D721Med (cell line): ENCODE measurements at places on chromosomes 5 and 9.

DNA sequence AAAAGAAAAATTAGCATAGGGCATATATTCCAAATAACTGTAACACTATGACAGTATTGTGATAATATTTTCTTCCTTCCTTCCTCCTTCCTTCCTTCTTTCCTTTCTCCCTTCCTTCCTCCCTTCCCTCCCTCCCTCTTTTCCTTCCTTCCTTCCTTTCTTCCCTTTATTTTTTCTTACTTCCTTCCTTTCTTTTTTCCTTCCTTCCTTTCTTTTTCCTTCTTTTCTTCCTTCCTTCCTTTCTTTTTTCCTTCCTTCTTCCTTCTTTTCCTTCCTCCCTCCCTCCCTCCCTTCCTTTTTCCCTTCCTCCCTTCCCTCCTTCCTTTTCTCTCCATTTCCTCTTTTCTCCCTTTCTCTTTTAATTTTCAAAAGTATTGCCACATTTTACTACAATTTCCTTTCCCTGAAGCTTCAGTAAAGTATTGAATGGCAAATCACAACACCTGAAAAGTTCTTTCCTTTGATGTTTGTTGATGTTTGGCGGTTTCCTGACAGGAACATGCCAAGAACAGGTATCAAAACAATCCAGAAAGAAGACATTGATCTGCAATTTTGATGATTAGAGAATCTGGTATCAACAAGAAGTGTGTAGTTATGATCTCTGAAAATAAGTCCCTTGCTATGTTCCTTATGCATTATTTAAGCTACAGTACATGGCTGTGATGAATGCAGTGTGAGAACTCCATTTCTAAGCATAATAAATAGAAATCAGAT, 253.1 kb upstream of the EDIL3 start:
- no peak for DNase-seq

GRCh38 chr9:91746904-91747303, 203.1 kb downstream of the ROR2 start:
- no peak for DNase-seq

- DNase-seq: no peak
Observed at GRCh38 chr9:26061948-26062575, 383.8 kb upstream of the TUSC1 start.

DNA sequence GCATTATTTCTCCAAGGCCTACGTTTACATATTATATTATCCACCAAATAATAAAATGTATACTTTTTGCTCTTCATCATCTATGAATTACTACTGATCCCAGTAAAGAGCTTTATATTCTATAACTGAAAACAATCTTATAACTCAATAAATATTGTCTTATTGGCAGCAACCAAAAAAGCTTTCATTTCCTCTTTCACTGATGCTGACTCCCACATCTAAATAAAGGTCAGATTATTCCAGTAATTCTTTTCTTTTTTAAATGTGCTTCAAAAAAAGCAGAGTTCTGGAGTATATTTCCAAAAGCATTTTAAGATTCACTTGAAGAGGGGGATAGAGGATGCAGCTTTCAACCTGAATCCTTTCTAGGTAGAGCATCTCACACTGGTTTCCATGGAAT, 75.3 kb upstream of the NR4A3 start:
- DNase-seq: no peak

DNA sequence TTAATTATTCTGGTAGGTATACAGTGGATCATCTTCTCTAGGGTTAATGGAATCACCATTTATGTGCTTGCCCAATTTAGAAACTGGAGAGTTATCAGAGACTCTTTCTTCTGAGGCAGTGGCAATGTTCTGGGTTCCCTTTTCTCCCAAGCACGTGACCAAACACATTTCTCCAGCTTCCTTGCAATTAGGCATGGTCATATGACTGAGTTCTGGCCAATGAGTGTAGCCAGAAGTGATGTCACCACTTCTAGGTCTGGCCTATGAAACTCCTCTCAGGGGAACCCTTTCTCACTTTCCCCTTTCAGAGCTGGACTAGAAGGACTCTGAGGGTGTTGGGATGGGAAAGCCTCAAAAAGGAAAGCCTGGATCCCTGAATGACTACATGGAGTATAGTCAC, 172.0 kb downstream of the NSG2 start:
- DNase-seq: no peak

- no peak for DNase-seq
Observed at GRCh38 chr9:100679834-100680233, 102.0 kb downstream of the CAVIN4 start.

- no peak for DNase-seq
Observed at GRCh38 chr5:51389577-51390463, 6.6 kb downstream of the ISL1 start.

GRCh38 chr9:89748831-89749499, 144.2 kb downstream of the GADD45G start:
- no peak for DNase-seq
